ENCODE measurements at places on chromosomes 1 and 21.

GRCh38 chr1:223261914-223262313 is 102.1 kb downstream of the SUSD4 start:
- DNase-seq, result no peak

DNA sequence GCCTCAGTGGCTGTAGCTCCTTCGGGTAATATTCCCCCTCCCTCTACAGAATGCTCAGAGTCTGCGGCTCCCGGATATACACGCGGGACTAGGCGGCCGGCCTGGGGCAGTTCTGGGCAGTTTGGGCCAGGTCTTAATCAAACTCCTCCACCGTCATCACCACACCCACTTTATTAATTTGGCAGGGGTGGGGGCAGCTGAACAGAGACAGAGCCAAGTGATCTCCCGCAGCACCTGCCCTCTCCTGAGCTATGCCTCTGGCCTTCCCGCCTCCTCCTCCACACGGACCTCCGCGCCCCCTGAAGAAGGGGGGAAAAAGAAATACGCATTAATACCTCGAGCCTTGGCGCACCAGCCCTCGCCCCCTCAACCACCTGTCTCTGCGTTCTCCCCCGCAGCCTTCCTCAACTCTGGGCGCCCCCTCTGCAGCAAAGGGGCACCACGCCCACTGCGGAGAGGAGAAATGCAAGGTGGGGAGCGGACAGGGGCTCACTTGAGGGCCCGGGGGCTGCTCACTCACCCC is 42.6 kb downstream of the CD34 start:
- DNase-seq, result no peak

- DNase-seq, result no peak
These were observed 32.9 kb upstream of the RNF187 start for GRCh38 chr1:228454238-228454637.

- DNase-seq, result no peak
These were observed 208.7 kb downstream of the PTPRU start for GRCh38 chr1:29444782-29445729.

- no peak for DNase-seq
These were observed 151.2 kb downstream of the DMRTA2 start for GRCh38 chr1:50271968-50272578.

DNA sequence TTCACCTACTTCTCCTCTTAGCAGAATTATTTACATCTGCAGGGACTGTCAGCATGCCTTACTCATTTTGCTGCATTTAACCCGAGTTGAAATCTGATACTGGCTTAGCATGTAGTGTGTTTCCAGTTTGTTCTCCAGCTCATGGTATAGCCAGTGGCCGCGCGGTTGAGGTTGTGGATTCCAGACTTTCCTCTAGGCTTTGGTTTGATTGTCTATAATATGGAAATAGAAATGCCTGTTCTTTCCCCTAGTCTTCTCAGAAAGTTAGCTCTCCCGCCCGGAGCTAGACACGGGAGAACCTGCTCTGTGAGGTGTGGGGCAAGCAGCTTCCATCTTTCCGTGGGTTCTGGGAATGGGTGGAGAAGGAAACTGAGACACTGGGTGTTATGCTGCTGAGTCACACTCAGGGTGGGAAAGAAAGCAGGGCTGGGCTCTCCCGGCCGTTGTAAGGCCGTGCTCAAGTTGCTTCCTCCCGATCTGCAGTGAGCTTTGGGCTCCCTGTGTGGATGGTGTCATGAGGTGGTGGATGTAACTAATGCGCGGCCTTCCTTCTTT is 206.8 kb upstream of the TMEM51 start:
- no peak for DNase-seq

DNA sequence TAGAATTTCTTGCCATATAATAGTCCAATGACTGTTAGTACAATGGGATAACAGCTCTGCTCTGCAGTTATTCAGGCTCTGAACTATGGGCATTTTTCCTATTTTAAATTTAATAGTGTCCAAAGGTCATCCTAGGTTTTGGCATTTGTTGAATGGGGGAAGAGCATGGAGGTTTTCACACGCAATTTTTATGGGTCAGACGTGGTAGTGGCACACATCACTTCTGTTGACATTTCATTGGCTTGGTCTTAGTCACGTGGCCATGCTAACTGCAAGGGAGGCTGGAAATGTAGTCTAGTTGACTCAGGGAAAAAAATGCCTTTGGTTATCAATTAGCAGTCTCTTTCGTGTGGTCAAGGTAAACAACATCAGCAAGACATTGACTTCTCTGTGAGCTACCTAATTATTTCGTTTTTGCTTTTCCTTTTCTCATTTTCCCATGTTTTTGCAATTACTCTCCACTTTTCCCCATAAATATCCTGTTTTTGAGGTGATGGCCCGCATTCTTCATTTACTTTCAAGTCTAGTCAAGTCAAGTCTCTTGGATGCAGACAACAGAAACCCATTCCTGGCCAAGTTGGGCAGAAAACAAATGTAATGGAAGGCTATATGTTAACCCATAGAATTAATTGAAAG is 82.8 kb downstream of the DYRK1A start:
- DNase-seq, result no peak

DNA sequence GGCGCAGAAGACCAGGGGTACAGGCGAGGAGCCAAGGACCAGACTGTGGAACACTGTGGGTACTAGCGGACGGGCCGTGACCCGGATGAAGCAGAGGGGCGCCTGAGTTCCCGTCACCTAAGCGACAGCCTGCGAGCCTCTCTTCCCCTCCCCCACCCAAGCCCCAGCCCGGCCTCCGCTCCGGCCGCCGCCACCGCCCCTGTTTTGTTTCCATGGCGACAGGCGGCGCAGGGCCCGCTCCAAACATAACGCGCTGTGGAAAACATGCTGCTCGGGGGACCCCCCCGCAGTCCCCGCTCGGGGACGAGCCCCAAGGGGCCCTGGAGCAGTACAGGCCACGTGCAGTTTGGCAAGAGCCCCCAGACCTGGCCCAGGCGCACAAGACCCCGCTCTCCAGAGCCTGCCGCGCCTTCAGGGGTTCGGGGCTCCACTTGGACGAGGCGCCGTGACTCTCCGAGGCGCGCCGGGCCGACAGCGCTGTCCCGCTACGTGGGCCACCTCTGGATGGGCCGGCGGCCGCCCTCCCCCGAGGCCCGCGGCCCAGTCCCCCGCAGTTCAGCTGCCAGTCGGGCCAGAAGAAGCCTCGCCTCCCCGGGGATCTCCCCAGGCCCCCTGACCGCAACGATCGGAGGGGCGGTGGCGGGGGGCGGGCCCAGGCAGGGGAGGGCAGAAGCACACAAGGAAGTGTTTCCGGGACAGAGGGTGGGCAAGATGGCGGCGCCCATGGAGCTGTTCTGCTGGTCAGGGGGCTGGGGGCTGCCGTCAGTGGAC is at the start of gene MTX1:
Gene MTX1 (plus strand): TSS at position 155 of the 771 bp plus-strand sequence. CDS start 110 bp downstream, at position 265.
- DNase-seq, result no peak

All from non-pigmented ciliary epithelial cell (primary cell).